ENCODE measurements at places on chromosomes 16 and 17.

DNA sequence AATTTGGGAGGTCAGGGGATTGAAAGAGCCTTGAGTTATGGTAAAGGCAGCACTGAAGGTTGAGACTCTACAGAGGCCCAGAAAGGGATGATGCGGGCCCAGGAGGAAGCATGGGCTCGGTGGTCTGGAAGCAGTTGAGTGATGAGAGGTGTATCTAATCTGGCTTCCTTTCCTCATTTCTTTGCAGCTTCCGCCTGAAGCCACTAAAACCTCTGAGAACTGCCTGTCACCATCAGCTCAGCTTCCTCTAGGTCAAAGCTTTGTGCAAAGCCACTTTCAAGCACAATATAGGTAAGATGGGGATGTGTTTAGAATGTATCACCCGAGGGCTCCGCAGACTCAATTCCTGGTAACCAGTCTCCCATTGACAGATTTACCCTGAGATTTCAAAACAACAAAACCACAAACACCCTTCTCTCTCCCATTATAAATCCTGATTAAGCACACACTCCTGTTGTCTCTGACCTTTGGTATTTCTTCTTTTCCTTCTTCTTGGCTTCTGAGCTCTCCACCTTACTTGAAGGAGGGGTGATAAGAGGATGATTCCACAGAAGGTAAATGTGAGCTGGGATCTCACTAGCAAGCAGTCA, 21.2 kb downstream of the USP43 start:
- H3K27me3 ChIP-seq, result no peaks in the 10 kb centered on the region
- DNase-seq, result no peak
- peaks cover 4% of the 10 kb centered on the region for H3K4me1 ChIP-seq
- H3K4me3 ChIP-seq, result no peak overlapping the region
- peaks cover 3% of the 10 kb centered on the region for H3K36me3 ChIP-seq

DNA sequence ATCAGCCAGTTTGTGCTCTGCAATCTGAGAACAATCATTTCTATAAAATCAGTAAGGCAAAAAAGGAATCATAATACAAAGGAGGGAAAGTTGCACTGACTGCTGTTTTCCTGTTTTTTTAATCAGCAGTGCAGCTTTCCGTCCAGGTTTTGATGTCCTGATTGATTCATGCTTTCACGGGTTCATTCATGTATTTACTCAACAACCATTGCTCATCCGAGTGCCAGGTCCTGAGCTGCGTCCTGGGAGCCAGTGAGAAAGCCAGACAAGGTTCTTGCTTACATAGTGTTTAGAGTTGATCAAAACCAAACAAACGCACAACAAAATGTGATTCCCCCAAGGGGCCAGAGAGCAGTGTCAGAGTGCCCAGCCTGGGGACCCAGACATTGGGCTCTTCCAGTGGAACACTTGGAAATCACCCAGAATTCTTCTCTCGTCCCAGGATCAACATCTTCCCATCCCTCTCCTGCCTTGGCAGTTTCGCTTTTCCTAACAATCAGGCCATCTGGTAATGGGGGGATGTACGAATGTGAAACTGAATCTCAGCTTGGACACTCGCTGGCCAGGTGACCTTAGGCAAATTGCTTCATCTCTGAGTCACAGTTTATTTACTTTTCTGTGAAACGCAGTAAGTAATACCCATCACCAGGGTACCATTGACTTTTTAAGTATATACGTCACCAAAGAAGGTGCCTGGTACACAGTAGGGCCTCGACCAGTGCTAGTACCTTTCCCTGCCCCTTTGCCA, 13.3 kb upstream of the C1QL1 start:
- peak; percentile 95 for DNase-seq
- peaks cover 76% of the 10 kb centered on the region for H3K27me3 ChIP-seq
- no peaks in the 10 kb centered on the region for H3K36me3 ChIP-seq
- no peak overlapping the region for H3K4me3 ChIP-seq

DNA sequence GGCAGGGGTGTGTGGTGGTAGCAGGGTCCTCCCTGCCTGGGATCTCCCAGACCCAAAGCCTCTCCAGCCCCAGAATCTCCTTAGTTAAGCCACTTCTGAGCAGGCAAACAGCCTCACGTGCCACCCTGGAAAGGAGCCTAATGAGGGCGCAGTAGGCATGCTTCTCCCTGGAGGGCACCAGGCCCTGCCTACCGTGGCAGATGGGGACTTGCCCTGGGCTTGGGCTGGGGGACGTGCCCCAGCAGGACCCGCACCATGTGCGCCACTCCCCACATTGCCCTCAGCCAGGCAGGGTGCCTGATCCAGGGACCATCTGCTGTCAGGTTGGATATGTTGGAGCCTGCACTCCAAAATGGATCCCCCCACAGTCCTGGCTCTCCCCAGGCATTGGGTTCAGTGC, 14.2 kb downstream of the FAM83G start:
- no peak overlapping the region for H3K27ac ChIP-seq
- no peak for DNase-seq
- H3K36me3 ChIP-seq, result peaks cover 14% of the 10 kb centered on the region
- H3K4me1 ChIP-seq, result peaks cover 8% of the 10 kb centered on the region
- no peaks in the 10 kb centered on the region for H3K27me3 ChIP-seq

- no peak overlapping the region for H3K27ac ChIP-seq
- H3K4me1 ChIP-seq, result peaks cover 12% of the 10 kb centered on the region
- peaks cover 18% of the 10 kb centered on the region for H3K27me3 ChIP-seq
- no peak for DNase-seq
- H3K36me3 ChIP-seq, result no peaks in the 10 kb centered on the region
- no peak overlapping the region for H3K4me3 ChIP-seq
Measured at GRCh38 chr16:83943516-83944050, 9.5 kb upstream of the OSGIN1 start.

DNA sequence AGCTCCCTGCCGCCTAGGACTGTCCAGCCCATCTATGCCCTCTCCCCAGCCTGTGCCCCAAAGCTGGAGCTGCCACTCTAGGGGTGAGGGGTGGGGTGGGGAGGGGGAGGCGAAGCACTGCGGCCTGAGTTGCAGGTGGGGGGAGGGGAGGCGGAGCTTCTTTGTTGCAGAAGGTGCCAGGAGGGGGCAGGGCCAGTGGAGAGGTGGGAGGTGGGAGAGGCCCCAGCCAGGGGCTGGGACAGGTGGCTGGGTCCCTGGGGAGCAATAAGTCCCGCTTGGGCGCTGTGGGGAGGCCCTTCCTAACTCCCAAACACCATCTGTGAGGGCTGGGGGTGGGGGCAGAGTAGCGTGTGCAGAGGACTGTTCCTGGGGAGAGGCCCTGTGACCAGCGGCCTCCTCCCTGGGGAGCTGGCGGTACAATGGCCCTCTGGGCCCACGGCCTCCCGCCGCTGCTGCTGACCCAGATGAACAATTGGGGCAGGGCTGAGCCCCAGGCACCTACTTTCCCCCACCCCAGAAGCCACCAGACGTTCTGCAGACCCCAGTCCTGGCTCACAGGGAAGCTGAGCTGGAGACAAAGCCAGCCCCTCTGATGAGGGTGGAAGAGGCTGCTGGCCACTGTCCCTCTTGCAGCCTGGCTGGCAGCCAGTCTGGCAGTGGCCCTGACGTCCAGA, 2.2 kb upstream of the NTN3 start:
- no peak overlapping the region for H3K4me3 ChIP-seq
- H3K27ac ChIP-seq, result no peak overlapping the region
- DNase-seq, result peak; percentile 33
- peaks cover 36% of the 10 kb centered on the region for H3K27me3 ChIP-seq
- H3K36me3 ChIP-seq, result peaks cover 9% of the 10 kb centered on the region

GRCh38 chr17:20063665-20064648, 54.8 kb downstream of the SPECC1 start:
- peak; percentile 53 for DNase-seq
- H3K4me1 ChIP-seq, result peaks cover 4% of the 10 kb centered on the region
- H3K4me3 ChIP-seq, result no peak overlapping the region
- H3K27ac ChIP-seq, result peak overlapping the region; percentile 27
- no peaks in the 10 kb centered on the region for H3K36me3 ChIP-seq

GRCh38 chr17:75191584-75191983, 8.8 kb upstream of the SUMO2 start:
- no peaks in the 10 kb centered on the region for H3K27me3 ChIP-seq
- H3K4me1 ChIP-seq, result peaks cover 3% of the 10 kb centered on the region
- no peak overlapping the region for H3K27ac ChIP-seq
- H3K4me3 ChIP-seq, result no peak overlapping the region
- H3K36me3 ChIP-seq, result no peaks in the 10 kb centered on the region
- peak; percentile 71 for DNase-seq

DNA sequence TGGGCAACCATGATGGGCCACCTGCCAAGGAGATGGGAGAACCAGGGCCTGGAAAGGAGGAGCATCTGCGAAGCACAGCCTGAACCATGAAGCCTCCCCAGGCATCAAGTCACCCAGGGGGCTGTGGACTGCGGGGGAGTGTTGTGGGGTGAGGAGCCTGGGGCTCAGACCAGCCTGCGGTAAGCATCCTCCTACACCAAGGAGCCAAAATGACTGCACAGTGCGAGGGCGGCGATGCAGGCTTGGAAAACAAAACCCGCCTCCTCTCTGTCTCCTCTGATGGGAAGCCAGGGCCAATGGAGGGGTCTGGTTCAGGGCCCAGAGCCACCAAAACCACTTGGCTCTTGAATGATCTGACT, 18.1 kb upstream of the MAF start:
- H3K27me3 ChIP-seq, result peaks cover 9% of the 10 kb centered on the region
- H3K4me1 ChIP-seq, result no peaks in the 10 kb centered on the region
- H3K27ac ChIP-seq, result no peak overlapping the region
- H3K36me3 ChIP-seq, result no peaks in the 10 kb centered on the region
- no peak for DNase-seq

DNA sequence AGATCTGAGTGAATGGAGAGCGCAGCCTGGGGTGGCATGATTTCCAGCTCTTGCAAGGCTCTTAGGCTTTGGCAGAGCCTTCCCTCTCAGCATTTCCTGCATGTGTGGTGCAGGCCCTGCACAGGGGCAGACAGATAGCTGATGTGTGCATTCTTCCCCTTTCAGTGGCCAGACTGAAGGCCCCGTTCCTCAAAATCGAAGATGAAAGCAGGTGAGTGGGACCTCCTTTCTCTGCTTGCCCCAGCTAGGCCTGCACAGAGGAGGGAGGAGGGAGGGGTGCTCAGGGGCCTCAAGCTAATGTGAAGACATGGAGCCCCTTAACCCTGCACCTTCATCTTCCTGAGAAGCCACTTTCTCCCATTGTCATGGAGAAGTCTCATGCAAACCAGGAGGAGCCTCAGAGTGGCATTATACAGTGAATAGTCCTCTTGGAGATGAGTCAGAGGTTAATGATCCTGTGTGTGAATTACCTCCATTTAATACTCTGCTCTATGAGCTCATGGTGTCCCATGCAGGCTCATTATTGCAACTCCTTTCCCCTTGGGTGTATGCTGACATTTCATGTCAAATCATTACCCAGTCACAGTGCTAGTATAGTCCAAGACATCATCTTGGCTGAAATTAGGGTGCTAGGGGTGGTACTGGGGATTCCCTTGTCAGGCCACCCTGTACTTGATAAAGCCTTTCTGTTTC, 20.4 kb upstream of the ADAM11 start:
- no peak overlapping the region for H3K4me3 ChIP-seq
- H3K27me3 ChIP-seq, result no peaks in the 10 kb centered on the region
- peaks cover 3% of the 10 kb centered on the region for H3K36me3 ChIP-seq
- peaks cover 8% of the 10 kb centered on the region for H3K4me1 ChIP-seq
